ENCODE measurements at places on chromosomes 5 and 9.

- H3K27ac ChIP-seq, result no peak overlapping the region
- peaks cover 7% of the 10 kb centered on the region for H3K4me1 ChIP-seq
- DNase-seq, result peak; percentile 79
- H3K36me3 ChIP-seq, result no peaks in the 10 kb centered on the region
- peak overlapping the region; percentile 43 for H3K4me3 ChIP-seq
Measured at GRCh38 chr5:16934123-16934522, 2.0 kb downstream of the MYO10 start.

GRCh38 chr5:130836729-130837649, 328.1 kb downstream of the HINT1 start:
- DNase-seq, result no peak
- no peaks in the 10 kb centered on the region for H3K27me3 ChIP-seq
- no peak overlapping the region for H3K4me3 ChIP-seq
- no peaks in the 10 kb centered on the region for H3K36me3 ChIP-seq
- H3K27ac ChIP-seq, result no peak overlapping the region

GRCh38 chr5:69043655-69043996, 50.2 kb upstream of the SLC30A5 start:
- H3K27me3 ChIP-seq, result no peaks in the 10 kb centered on the region
- H3K36me3 ChIP-seq, result no peaks in the 10 kb centered on the region
- H3K4me1 ChIP-seq, result no peaks in the 10 kb centered on the region
- no peak for DNase-seq
- no peak overlapping the region for H3K27ac ChIP-seq
- H3K4me3 ChIP-seq, result no peak overlapping the region

DNA sequence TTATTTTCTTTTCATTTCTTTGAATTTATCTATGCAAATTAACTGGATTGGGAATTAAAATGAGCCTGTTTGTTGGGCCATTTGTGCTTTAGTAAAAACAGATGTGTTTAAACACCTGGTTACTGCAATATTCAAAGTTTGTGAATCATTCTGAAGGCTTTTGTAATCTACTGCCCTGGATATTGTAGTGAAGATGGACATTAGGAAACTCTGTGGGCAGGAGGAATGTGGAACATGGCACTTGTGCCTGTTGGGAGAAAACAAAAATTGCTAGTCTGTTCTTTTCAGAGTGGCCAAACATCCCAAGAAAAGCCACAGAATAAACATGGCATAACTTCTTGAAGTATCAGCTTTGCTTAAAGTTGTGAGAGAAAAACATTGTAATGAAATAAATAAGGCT, 40.8 kb downstream of the CHSY3 start:
- H3K36me3 ChIP-seq, result no peaks in the 10 kb centered on the region
- no peak overlapping the region for H3K4me3 ChIP-seq
- no peak overlapping the region for H3K27ac ChIP-seq
- DNase-seq, result peak; percentile 5
- H3K4me1 ChIP-seq, result no peaks in the 10 kb centered on the region
- no peaks in the 10 kb centered on the region for H3K27me3 ChIP-seq

DNA sequence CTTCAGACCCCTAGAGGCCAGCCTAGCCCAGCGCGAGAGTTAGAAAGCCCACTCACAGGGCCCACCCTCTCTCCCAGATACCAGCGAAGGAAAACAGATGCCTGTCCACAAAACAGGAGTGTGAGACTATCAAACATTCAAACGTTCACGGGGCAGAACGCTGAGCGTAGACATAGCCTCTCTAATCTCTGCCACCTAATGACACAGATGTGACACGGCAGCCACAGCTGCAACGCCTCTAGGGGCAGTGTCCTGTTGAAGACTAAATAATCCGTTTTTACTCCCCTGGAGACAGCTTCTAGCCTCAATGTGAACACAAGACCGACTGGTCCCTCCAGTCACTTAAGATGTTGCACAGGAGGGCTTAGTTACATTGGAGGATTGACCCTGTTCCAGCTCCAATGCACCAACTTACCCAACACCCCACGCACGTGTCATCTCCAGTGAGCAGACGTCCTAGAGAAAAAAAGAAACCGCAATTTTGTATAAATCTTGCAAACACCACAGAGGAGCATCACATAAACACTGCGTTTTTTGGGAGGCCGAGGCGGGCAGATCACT, 14.3 kb downstream of the DIPK1B start:
- peaks cover 14% of the 10 kb centered on the region for H3K4me1 ChIP-seq
- H3K27ac ChIP-seq, result no peak overlapping the region
- peak; percentile 55 for DNase-seq
- peaks cover 46% of the 10 kb centered on the region for H3K36me3 ChIP-seq
- H3K27me3 ChIP-seq, result no peaks in the 10 kb centered on the region

DNA sequence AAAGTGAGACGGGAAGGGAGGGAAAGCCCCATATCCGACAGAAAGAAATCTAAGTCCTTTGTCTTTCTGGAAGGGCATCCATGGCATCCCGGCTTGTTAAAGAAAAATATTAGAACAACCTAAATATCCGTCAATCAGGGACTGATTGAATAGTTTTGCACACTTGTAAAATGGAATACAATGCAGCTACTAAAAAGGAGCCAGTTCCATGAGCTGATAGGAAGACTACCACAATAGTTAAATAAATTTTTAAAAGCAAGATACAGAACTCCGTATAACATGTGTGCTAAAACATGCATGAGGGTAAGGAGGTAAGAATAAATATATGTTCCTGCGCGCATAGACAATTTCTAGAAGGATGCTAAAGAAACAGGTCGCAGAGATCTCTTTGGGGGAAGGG, 12.8 kb upstream of the GNPDA1 start:
- no peaks in the 10 kb centered on the region for H3K36me3 ChIP-seq
- H3K4me3 ChIP-seq, result no peak overlapping the region
- no peaks in the 10 kb centered on the region for H3K4me1 ChIP-seq
- no peak for DNase-seq
- H3K27ac ChIP-seq, result no peak overlapping the region

DNA sequence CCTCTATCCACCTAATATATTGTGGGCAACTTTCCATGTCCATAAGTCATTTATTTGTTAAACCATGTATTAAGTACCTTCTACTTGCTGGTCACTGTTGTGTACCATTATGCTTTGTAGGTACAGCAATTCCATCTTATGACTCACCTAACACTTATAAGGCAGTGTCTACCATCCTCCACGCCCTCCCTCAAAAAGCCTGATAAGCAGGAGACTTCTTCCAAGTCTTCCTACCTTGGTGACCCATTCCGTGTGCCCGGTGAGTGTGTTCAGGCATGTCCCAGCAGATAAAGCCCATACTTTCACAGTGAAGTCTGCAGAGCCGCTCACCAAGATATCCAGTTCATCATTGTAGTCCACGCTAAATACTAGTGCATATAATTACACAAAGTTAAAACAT, 17.4 kb downstream of the FBXW2 start:
- peaks cover 7% of the 10 kb centered on the region for H3K36me3 ChIP-seq
- no peaks in the 10 kb centered on the region for H3K4me1 ChIP-seq
- no peak overlapping the region for H3K27ac ChIP-seq
- H3K4me3 ChIP-seq, result no peak overlapping the region

GRCh38 chr5:141822144-141822543, 56.1 kb downstream of the PCDH1 start:
- H3K4me1 ChIP-seq, result peaks cover 2% of the 10 kb centered on the region
- DNase-seq, result no peak
- no peaks in the 10 kb centered on the region for H3K27me3 ChIP-seq
- no peaks in the 10 kb centered on the region for H3K36me3 ChIP-seq
- no peak overlapping the region for H3K4me3 ChIP-seq

DNA sequence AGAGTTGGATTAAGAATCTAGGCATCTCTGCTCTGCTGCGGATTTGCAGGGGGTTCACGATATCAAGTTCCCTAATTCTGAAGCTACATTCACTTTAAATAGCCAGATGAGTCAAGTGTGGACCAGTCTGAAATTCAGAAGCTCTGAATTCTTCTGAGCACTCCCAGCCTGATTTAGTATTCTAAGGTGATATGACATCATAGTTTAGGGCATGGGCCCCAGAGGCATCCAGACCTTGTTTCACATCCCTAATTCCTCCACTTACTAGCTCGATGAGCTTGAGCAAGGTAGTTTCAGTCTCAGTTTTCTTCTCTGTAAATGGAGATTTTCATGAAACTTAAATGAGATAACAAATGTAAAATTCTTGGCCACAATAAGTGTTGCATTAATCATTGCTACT, 65.2 kb downstream of the TMEM167A start:
- no peaks in the 10 kb centered on the region for H3K4me1 ChIP-seq
- H3K27ac ChIP-seq, result no peak overlapping the region
- H3K36me3 ChIP-seq, result no peaks in the 10 kb centered on the region
- no peaks in the 10 kb centered on the region for H3K27me3 ChIP-seq
- no peak overlapping the region for H3K4me3 ChIP-seq

GRCh38 chr5:160537940-160538339, 116.3 kb downstream of the PTTG1 start:
- H3K4me3 ChIP-seq, result no peak overlapping the region
- H3K27ac ChIP-seq, result no peak overlapping the region
- no peaks in the 10 kb centered on the region for H3K4me1 ChIP-seq
- no peak for DNase-seq
- H3K36me3 ChIP-seq, result no peaks in the 10 kb centered on the region

DNA sequence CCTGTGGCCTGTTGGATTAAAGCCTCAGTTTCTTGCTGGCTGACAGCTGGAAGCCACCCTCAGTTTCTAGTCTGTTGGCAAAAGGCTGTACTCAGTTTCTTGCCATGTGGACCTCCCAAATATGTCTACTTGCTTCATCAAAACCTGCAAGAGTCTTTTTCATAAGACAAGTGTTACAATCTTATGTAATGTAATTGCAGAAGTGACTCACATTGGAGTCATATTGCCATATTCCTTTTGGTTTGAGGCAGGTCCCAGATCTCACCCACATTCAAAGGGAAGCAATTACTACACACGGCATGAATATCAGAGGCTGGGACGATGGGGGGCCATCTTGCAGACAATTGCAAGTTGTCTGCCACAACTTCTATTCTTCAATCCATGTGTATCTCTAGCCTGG, 286.7 kb upstream of the IL12B start:
- H3K4me1 ChIP-seq, result peaks cover 4% of the 10 kb centered on the region
- H3K27me3 ChIP-seq, result no peaks in the 10 kb centered on the region
- H3K36me3 ChIP-seq, result no peaks in the 10 kb centered on the region

GRCh38 chr5:142006363-142007236, 6.2 kb downstream of the GNPDA1 start:
- peaks cover 17% of the 10 kb centered on the region for H3K36me3 ChIP-seq
- H3K4me1 ChIP-seq, result no peaks in the 10 kb centered on the region
- no peak overlapping the region for H3K27ac ChIP-seq
- no peaks in the 10 kb centered on the region for H3K27me3 ChIP-seq
- H3K4me3 ChIP-seq, result no peak overlapping the region

- H3K36me3 ChIP-seq, result no peaks in the 10 kb centered on the region
- H3K27me3 ChIP-seq, result no peaks in the 10 kb centered on the region
- H3K4me1 ChIP-seq, result no peaks in the 10 kb centered on the region
- no peak overlapping the region for H3K27ac ChIP-seq
Measured at GRCh38 chr9:73738741-73739530, 587.3 kb downstream of the ANXA1 start.

DNA sequence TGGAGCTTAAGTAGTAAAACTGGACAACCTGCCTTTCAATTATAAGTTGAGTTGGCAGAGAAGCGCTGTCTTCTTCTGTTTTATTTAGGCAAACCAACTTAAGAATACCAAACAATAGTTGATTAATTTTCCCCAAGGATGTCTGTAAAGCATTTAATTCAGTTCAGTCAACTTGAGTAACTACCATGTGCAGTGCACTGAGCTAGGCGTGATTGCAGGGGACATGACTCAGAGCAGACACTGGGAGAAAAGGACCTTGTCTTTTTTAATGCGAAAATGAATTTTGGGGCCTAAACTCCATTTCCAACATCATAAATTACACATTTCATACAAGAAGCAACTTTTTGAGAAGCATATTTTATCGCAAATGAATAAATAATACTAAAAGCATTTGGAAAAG, 66.3 kb downstream of the FBXL7 start:
- H3K4me3 ChIP-seq, result no peak overlapping the region
- no peak overlapping the region for H3K27ac ChIP-seq
- no peak for DNase-seq
- H3K27me3 ChIP-seq, result no peaks in the 10 kb centered on the region

DNA sequence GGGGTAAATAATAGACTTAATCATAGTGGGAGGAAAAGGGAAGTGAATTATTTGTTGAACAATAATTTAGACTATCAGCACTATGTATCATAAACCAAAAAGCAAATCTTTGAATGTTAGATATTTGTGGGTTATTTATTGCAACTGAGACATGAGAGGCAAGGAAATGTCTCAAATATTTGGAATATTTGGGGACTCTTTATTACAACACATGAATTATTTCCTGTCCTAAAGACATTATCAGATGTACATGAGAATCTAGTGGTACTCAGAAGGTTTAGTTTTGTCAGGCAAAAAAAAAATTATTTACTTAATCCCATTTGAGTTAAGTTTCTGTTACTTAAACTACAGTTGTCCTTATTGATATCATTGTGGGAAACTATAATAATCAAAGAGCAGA, 91.1 kb downstream of the TLR4 start:
- H3K4me1 ChIP-seq, result no peaks in the 10 kb centered on the region
- no peaks in the 10 kb centered on the region for H3K36me3 ChIP-seq
- H3K4me3 ChIP-seq, result no peak overlapping the region
- no peak for DNase-seq

- H3K27ac ChIP-seq, result no peak overlapping the region
- peaks cover 4% of the 10 kb centered on the region for H3K4me1 ChIP-seq
- DNase-seq, result no peak
- H3K4me3 ChIP-seq, result no peak overlapping the region
Measured at GRCh38 chr5:74020503-74020902, 394.5 kb downstream of the ARHGEF28 start.

DNA sequence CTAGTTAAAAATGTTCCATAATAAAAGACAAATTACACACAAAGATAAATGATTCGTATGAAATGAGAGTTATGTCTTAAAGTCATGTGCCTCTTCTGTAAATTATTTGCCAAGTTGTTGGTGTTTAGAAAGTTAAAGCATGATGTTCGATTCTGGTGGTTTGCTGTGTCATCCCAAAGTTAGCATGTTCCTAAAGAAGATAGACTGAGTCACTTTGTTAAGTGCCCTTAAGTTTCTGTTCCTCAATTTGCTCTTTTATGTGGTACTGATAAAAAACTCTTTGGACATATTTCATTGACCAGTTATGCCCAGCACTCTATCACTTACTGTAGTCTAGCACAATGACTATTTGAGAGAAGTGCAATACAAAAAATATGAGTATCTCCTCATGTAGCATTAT, 366.9 kb upstream of the ZNF608 start:
- no peak overlapping the region for H3K27ac ChIP-seq
- no peaks in the 10 kb centered on the region for H3K36me3 ChIP-seq
- H3K4me1 ChIP-seq, result no peaks in the 10 kb centered on the region
- H3K4me3 ChIP-seq, result no peak overlapping the region
- no peak for DNase-seq
- H3K27me3 ChIP-seq, result no peaks in the 10 kb centered on the region
